ENCODE measurements at places on chromosomes 12 and 14. TPM values are rescaled to one million over a fixed set of nuclear protein-coding genes. Genes with fewer than 3 reads are reported as not detected.

DNA sequence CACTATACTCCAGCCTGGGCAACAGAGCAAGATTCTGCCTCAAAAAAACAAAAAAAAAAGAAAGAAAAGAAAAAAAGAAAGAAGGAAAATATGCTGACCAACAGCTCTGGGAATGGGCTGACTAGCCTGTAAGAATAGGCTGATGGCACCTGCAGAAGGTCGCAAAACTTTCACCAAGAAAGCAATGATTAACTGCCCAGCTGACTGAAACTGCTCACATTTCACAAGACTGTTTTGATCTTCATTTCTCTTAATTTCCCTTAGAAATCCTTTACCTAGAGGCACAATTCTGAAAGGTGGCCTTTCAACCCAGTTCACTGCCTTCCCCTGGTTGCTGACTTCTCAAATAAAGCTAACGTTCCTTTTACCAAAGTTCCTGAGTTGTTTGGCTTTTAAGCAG lies 12.4 kb downstream of the BEST3 start:
- no peaks in the 10 kb centered on the region for H3K27me3 ChIP-seq
- no peak overlapping the region for H3K4me3 ChIP-seq
- no peak overlapping the region for H3K27ac ChIP-seq
- H3K36me3 ChIP-seq = no peaks in the 10 kb centered on the region
- no peak for DNase-seq

Gene EXOC3L4
- not detected for total RNA-seq

Gene SLC6A13
- total RNA-seq = 0.28 TPM

Gene KCNH5
- under 0.01 TPM for total RNA-seq

DNA sequence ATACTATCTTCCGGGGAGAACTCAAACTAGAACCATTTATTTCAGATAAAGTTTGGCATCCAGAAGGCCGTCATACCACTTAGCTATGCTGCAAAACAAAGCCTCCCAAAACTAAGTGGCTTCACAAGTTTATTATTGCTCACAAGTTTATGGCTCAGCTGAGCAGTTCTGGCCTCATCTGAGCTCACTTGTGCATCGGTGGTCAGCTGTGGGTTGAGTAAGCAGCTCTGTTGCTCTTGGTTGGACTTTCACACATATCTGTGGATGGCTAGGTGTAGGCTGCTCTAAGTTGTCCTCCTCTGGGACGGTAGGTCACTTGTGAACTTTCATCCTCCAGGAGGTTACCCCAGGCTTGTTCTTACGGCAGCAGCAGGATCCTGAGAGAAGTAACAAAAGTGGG lies 162.7 kb downstream of the BTG1 start:
- no peak overlapping the region for H3K4me3 ChIP-seq
- no peaks in the 10 kb centered on the region for H3K36me3 ChIP-seq
- peak overlapping the region; percentile 72 for H3K27ac ChIP-seq
- peak; percentile 59 for DNase-seq
- H3K27me3 ChIP-seq = no peaks in the 10 kb centered on the region

Gene TSHR
- total RNA-seq = not detected

DNA sequence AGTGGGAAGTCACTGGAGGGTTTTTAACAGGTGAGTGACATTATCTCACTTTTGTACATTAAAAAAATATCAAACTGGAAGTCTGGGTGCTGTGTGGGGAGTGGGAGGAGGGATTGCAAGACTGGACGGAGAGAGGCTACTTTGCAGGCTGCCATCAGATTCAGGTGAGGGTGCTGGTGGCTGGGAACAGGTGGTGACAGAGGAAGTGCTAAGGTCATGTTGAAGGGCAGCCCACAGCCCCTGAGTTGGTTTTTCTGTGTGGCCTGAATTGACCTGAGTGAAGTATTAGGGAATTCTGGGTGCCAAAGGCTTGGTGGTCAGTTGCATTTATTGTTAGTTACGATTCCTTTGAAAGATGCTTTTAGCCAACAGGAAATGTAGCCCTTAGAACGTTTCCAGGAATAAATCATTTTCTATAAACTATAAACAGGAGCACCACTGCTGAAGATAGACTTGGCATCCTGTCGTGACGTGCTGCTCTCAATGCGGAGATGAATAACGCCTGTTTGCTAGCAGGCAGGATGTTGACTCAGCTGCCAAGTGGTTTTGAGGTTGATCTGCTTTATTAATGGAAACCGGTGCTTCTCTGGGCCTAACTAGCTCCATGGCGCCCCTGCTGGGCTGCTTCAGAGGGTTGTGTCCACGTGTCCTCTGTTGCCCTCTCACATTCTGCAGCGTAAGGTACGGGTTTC lies 707.5 kb upstream of the TMEM132C start:
- no peaks in the 10 kb centered on the region for H3K27me3 ChIP-seq
- peaks cover 1% of the 10 kb centered on the region for H3K4me1 ChIP-seq
- no peaks in the 10 kb centered on the region for H3K36me3 ChIP-seq
- H3K4me3 ChIP-seq = no peak overlapping the region
- H3K27ac ChIP-seq = peak overlapping the region; percentile 30

DNA sequence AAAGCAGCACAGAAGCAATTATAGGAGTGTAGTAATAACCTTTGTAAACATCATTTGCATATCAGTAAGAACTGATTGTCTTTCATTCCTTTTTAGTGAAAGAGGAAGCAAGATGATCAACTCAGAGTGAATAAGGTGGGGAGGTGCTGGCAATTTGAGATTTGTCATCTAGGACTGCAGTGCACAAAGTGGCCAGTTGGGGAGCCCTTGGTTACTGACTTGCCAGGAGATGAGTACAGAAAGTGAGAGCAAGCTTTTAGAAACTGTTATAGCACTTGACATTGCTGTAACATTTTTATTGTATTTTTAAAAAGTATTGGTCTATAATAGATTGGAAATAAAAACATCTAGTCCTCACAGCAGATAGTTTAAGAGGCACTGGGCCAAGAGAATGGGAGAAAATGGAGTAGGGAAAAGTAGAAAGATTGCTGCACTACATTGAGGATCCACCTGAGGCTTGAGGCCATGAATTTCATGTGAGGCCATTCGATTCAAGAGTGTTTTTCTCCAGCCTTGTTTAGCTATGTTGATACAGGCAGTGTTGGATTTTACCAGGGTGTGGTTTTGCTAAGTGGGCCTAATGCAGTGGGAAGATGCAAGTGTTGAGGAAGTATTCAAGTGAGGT lies 98.2 kb downstream of the SNAPC1 start:
- H3K4me3 ChIP-seq = no peak overlapping the region
- no peaks in the 10 kb centered on the region for H3K36me3 ChIP-seq
- H3K27me3 ChIP-seq = peaks cover 12% of the 10 kb centered on the region
- no peaks in the 10 kb centered on the region for H3K4me1 ChIP-seq
- DNase-seq = peak; percentile 42

Gene FOXG1
- not detected for total RNA-seq

Gene FGD6
- total RNA-seq = 9.5 TPM

GRCh38 chr12:103801709-103802585 lies 39.1 kb downstream of the NT5DC3 start:
- H3K27me3 ChIP-seq = no peaks in the 10 kb centered on the region
- H3K27ac ChIP-seq = peak overlapping the region; percentile 36
- H3K4me1 ChIP-seq = peaks cover 26% of the 10 kb centered on the region

Gene LALBA
- not detected for total RNA-seq

Gene RAPGEF3
- 0.83 TPM for total RNA-seq

- DNase-seq = no peak
- no peaks in the 10 kb centered on the region for H3K4me1 ChIP-seq
- H3K27ac ChIP-seq = no peak overlapping the region
- no peak overlapping the region for H3K4me3 ChIP-seq
- H3K27me3 ChIP-seq = peaks cover 2% of the 10 kb centered on the region
Measured at GRCh38 chr14:99351166-99352007, 79.4 kb upstream of the BCL11B start.

- peaks cover 6% of the 10 kb centered on the region for H3K4me1 ChIP-seq
- DNase-seq = no peak
- H3K27me3 ChIP-seq = no peaks in the 10 kb centered on the region
- no peaks in the 10 kb centered on the region for H3K36me3 ChIP-seq
- H3K4me3 ChIP-seq = no peak overlapping the region
Measured at GRCh38 chr14:72898448-72898847, 4.5 kb upstream of the DPF3 start.

DNA sequence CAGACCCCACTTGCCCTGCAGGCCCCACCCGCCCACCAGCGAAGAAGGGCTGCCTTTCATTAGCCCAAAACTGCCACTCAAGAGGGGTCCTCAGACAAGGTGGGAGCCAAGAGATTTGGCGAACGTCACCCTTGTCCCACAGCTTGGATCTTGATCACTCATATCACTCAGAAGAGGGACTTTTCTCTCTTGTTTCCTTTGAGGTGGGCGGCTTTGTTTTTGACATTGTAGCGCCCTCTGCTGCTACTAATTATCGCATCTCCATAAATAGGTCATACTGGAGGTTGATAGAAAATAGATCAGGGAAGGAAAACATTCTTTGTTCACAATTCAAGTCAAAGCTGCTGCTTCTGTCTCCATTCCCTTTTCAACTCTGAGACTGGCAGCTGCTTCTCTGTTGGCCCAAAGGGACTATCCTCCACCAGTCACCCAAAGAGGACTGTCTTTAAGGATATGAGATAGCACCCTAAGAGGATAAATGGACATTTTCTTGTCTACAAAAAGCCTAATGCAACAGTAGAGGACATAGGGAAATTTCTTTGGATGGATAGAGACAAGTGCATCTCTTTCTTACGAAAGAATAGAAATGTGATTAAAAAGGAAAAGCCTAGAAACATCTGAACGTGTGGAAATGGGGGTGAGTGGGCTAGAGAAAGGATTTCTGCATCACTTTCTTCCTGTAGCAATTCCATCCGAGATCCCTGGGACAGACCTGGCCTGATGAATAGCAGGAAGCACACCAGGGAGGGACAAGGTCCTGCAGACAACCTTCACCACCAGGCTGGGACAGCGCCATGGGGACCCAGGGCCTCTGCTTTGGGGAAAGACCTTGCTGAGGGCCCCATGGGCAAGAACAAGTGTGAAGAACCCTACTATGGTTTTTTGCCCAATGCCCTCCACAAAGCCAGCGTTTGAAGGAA lies 115.8 kb downstream of the DAD1 start:
- no peaks in the 10 kb centered on the region for H3K36me3 ChIP-seq
- peak; percentile 25 for DNase-seq
- no peak overlapping the region for H3K27ac ChIP-seq
- H3K27me3 ChIP-seq = peaks cover 36% of the 10 kb centered on the region

DNA sequence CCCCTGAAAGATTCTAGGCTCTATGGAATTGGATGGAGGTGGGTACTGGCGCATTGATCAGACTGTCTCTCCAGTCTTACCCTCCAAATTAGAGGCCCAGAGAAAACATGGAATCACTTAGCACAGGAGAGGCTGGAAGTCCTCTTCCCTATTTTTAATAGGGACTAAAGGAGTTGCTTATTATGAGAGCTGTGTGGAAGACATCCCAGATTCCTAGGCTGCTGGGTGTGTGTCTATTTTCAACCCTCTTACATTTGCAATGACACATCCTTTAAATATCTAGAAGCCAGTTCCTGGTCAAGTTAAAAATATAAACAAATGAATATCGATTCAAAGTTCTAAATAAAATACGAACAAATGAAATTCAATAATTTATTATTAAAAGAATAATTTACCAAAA lies 58.3 kb upstream of the ARID2 start:
- no peak overlapping the region for H3K27ac ChIP-seq
- no peaks in the 10 kb centered on the region for H3K36me3 ChIP-seq
- peak; percentile 79 for DNase-seq

Gene TMEM233
- not detected for total RNA-seq

Gene SLC5A8
- total RNA-seq = not detected

GRCh38 chr12:85301051-85301450 lies 21.0 kb downstream of the ALX1 start:
- no peak overlapping the region for H3K27ac ChIP-seq
- H3K4me1 ChIP-seq = no peaks in the 10 kb centered on the region
- no peaks in the 10 kb centered on the region for H3K27me3 ChIP-seq
- H3K36me3 ChIP-seq = no peaks in the 10 kb centered on the region
